ENCODE measurements at places on chromosomes 4 and X. TPM values are rescaled to one million over a fixed set of nuclear protein-coding genes. Genes with fewer than 3 reads are reported as not detected.

Gene SPANXN4
- not detected for polyA plus RNA-seq

Gene PRRG1
- not detected for polyA plus RNA-seq

Gene DUX4
- polyA plus RNA-seq, result not detected

Gene GAGE1
- not detected for polyA plus RNA-seq

Gene NUDT10
- polyA plus RNA-seq, result 0.33 TPM

Gene DMP1
- polyA plus RNA-seq, result not detected

Gene AFM
- polyA plus RNA-seq, result not detected

Gene MAGEE2
- not detected for polyA plus RNA-seq

Gene PHOX2B
- polyA plus RNA-seq, result not detected

Gene BEX2
- polyA plus RNA-seq, result 58.7 TPM

Gene DHX15
- 43.5 TPM for polyA plus RNA-seq

Gene PDZD4
- polyA plus RNA-seq, result 0.15 TPM

Gene GDI1
- polyA plus RNA-seq, result 38.1 TPM

Gene YY2
- 0.43 TPM for polyA plus RNA-seq

Gene MTNR1A
- polyA plus RNA-seq, result not detected

Gene GPRASP2
- 0.74 TPM for polyA plus RNA-seq

Gene SSX2B
- not detected for polyA plus RNA-seq

Gene TACR3
- polyA plus RNA-seq, result not detected

Gene RASL11B
- polyA plus RNA-seq, result 0.13 TPM

Gene ALB
- polyA plus RNA-seq, result not detected

Gene NUDT6
- 2.6 TPM for polyA plus RNA-seq

Gene FRAS1
- not detected for polyA plus RNA-seq

Gene XAGE1A
- not detected for polyA plus RNA-seq

Gene EGF
- 0.51 TPM for polyA plus RNA-seq

Gene BRS3
- not detected for polyA plus RNA-seq

Gene HTN3
- not detected for polyA plus RNA-seq

Gene BMP2K
- polyA plus RNA-seq, result 24.1 TPM

Gene COX7B2
- polyA plus RNA-seq, result not detected

Gene BMPR1B
- polyA plus RNA-seq, result not detected

Gene CXCL1
- not detected for polyA plus RNA-seq

Gene AFAP1
- polyA plus RNA-seq, result 0.20 TPM

Gene CYLC1
- polyA plus RNA-seq, result not detected

Gene MBNL3
- 71.2 TPM for polyA plus RNA-seq

Gene P2RY10
- 155 TPM for polyA plus RNA-seq

Gene BEX1
- polyA plus RNA-seq, result not detected

Gene POU4F2
- not detected for polyA plus RNA-seq

Gene SEPSECS
- 3.5 TPM for polyA plus RNA-seq

Gene TASL
- polyA plus RNA-seq, result 39.3 TPM

Gene TMEM35A
- polyA plus RNA-seq, result not detected

Gene PWWP3B
- polyA plus RNA-seq, result not detected

Gene ENPEP
- not detected for polyA plus RNA-seq

Gene ATOH1
- polyA plus RNA-seq, result not detected

Gene CORIN
- not detected for polyA plus RNA-seq

Gene BGN
- not detected for polyA plus RNA-seq

Gene AGTR2
- polyA plus RNA-seq, result not detected

Gene POLN
- polyA plus RNA-seq, result 0.09 TPM

Gene PRKG2
- polyA plus RNA-seq, result 0.99 TPM

Gene DDX53
- not detected for polyA plus RNA-seq

Gene GRIA3
- not detected for polyA plus RNA-seq
